ENCODE measurements at places on chromosomes 2 and 18. TPM values are rescaled to one million over a fixed set of nuclear protein-coding genes. Genes with fewer than 3 reads are reported as not detected.

Gene ADRA2B
- 14.9 TPM for total RNA-seq

Gene FABP1
- total RNA-seq, result not detected

Gene GCG
- not detected for total RNA-seq

Gene HOXD10
- total RNA-seq, result not detected

Gene DNAJB2
- 74.7 TPM for total RNA-seq

Gene GPR35
- 2.0 TPM for total RNA-seq

Gene STAT4
- 0.56 TPM for total RNA-seq

Gene MARCO
- total RNA-seq, result not detected

Gene CD226
- 0.69 TPM for total RNA-seq

Gene DOK6
- total RNA-seq, result 14.1 TPM

Gene CD28
- total RNA-seq, result not detected

Gene CIB4
- not detected for total RNA-seq

Gene MBP
- 12.7 TPM for total RNA-seq

Gene PKDCC
- total RNA-seq, result 86.0 TPM

Gene TFPI
- 489 TPM for total RNA-seq

Gene AQP12A
- not detected for total RNA-seq

Gene CNDP1
- not detected for total RNA-seq

Gene PAX3
- total RNA-seq, result not detected

Gene UGT1A8
- not detected for total RNA-seq
